Stimulated activated CD8-positive, alpha-beta memory T cell treated with anti-CD3 and anti-CD28 coated beads, Interleukin-15, amount 100 ng/mL, for 24 hours (primary cell): ENCODE measurements at places on chromosomes 7 and 10.

DNA sequence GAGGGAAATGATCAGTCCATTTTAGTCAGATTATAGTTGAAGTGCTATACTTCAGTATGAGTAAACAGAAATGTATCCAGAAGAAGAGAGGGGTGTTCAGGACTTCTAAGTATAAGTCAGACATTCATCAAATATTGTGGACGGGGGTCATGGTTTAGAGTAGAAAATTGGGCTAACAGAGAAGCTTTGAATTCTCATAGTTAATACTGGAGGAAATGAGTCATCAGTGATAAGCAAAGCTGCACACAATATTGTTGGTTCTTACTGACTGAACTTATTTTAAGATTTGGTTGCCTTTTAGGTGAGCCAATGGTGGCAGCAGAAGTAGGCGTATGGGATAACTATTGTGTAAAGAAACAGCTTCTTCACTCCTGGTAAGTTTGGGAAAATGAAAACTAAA lies 1.7 kb upstream of the SUMF2 start:
- DNase-seq: no peak

DNA sequence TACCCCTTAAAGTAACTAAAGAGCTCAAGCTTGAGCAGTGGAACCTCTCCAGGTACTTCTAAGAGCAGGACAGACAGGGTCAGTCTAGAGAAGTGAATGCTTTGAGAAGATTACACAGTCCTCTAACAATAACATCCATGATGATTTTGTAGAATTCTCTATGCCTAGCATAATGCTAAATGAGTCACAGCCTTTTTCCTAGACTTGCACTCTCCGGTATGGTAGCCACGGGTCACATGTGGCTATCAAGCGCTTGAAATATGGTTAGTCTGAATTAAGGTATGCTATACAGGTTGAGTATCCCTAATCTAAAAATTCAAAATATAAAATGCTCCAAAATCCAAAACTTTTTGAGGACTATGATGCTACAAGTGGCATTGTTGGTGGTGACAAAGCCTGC lies 166.6 kb upstream of the MKLN1 start:
- no peak for DNase-seq

DNA sequence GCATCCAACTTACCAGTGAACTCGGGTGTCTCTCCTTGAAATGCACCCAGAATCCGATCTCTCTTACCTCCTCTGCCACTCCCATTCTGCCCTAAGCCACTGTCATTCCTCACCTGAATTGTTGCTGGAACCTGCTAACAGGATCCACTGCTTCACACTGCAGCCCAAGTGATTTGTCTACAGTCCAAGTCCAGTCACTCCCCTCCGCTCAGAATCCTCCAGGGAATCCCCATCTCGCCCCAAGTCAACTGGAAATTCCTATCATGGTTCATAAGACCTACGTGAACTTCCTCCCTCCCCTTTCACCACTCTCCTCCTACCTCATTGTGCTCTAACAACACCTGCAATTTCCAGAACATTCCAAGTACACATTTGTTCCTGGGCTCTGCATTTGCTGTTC lies 91.3 kb downstream of the SCRN1 start:
- DNase-seq: no peak

DNA sequence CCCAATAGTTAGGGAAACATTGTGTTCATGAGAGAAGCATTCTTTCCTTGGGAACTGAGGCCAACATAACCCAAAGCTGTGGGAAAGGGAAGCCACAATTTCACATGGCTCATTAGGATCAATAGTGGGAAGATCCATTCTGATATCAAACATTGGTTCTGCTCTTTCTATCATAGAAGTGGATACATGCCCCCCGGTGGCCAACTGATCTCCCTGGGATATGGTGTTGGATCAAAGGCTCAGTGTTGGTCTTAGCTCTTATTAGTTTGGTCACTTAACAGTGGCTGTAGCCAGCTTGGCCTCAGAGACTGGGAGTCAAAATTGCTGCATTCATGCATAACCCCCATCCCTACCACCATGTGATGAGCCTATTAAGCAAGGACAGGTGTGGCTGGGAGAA lies 6.7 kb upstream of the GIMAP4 start:
- no peak for DNase-seq

GRCh38 chr10:133377818-133378250 lies 1.2 kb upstream of the PAOX start:
- DNase-seq: no peak

GRCh38 chr10:349081-349480 lies 213.8 kb downstream of the ZMYND11 start:
- DNase-seq: no peak

DNA sequence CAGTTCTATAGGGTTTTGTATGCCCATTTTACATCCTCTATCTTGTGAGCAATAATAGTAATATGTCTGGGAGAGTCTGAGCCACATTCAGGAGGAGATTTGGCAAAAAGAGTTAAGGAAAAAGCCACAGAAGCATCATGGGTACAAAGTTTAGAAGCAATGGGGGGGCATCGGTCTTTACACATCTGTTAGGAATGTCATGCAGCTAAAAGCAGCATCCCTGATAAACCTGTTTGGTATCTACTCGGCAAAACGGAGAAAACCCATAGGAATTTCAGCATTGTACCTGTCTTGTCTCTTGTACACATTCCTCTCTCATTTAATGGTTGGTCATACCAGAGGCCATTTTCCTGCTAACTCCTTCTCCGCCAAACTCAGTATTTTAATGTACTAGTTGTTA lies 12.5 kb upstream of the HERPUD2 start:
- DNase-seq: no peak

GRCh38 chr10:90226517-90226916 lies 525.1 kb downstream of the KIF20B start:
- no peak for DNase-seq

DNA sequence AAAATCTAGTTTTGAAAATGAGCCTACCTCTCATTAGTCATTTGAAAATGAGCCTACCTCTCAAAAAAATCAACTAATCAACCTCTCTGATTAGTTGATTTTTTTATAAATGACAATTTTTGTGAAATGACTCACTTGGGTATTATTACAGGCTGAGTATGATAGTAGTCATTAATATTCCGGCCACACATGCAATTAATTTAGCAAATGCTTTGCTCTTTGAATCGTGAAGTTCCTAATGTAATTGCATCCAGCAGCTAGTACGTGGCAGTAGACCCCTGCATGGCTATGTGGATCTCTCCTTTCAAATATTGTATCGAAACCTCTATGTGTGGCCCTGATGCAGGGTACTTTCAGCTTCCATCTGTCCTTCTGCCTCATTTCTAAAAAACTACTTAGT lies 245.9 kb upstream of the PHYHIPL start:
- DNase-seq: no peak

GRCh38 chr7:140546947-140547346 lies 67.6 kb upstream of the MKRN1 start:
- DNase-seq: no peak

DNA sequence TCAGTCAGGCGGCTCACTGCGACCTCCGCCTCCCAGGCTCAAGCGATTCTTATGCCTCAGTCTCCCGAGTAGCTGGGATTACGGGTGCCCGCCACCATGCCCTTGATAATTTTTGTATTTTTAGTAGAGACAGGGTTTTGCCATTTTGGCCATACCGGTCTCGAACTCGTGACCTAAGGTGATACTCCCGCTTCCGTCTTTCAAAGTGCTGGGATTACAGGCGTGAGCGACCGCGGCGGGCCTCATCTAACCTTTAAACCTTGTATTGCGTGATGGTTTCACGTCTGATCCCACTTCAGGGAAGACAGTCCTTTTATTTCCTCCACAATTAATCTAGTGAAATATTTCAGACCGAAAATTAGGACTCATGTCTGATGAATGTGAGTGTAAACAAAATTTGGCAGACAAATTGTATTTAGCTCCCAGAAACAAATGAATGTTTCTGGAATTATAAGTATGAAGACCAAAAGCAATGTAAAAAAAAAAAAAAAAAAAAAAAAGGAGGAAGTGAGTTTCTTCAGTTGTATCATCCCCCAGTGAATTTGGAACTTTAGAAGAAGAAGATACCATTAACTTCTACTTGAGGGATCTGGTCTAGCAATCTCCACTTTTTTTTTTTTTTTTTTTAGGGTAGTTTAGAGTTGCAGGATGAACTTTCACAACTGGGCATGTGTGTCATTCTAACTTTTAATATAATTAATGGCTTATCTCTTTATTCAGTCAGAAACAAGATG lies 1.6 kb downstream of the NUP42 start:
- no peak for DNase-seq

DNA sequence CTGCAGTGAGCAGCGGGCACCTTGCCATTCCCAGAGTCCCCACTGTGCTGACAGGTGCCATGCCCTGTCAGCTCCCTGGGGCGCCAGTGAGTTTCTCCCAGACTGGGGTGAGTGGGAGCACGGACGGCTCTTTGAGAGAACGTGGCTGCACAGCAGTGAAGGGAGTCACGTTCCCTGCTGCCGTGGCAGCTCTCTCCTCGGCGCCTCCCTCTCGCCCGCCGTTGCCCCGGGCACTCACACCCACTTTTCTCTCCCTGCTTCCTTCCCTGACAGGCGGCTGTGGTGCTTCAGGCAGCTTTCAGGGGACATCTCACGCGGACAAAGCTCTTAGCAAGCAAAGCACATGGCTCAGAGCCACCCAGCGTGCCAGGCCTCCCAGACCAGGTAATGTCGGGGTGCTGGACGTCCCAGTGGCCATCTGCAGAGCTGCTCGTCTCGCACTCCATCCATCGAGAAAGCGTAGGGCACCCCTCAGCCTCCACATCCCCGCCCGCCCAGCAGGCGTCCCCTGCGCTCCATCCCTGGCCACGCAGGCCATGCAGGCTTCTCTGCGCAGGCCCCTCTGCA lies 27.1 kb upstream of the TTYH3 start:
- DNase-seq: no peak

GRCh38 chr7:132455378-132455777 lies 120.9 kb downstream of the PLXNA4 start:
- no peak for DNase-seq

- DNase-seq: no peak
Measured at GRCh38 chr7:118648002-118648401, 423.5 kb downstream of the ANKRD7 start.

GRCh38 chr7:131284702-131285419 lies 42.8 kb upstream of the MKLN1 start:
- no peak for DNase-seq

GRCh38 chr7:5636914-5637313 lies 144.5 kb downstream of the RNF216 start:
- no peak for DNase-seq

GRCh38 chr7:36303202-36304098 lies 86.2 kb upstream of the ANLN start:
- no peak for DNase-seq

DNA sequence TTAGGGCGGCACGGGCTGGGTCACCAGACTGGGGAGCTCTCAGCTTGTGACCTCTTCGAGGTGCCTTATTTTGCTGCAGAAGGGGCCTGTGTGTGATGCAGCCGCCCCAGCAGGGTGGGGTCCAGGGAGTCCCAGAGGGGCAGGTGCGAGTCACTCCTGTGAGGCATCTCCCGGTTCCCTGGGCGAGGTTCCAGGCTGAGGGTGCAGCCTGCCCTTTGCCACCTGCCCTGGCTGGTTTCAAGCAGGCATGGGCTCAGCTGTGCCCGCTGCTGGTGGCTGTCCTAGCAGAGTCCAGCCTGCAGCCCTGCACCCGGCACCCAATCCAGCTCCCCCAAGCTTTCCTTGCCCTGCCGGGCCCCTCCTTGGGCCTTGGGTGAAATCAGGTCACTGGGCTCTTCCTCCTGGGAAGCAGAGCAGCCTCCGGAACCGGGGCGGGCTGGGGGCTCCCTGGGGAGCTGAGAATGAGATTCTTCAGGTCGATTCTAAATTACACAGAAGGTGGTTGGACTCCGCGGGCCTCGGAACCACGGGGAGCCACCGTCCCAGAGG lies 64.8 kb downstream of the PWWP2B start:
- no peak for DNase-seq

- no peak for DNase-seq
Measured at GRCh38 chr10:69232252-69232651, 12.1 kb downstream of the HKDC1 start.

- no peak for DNase-seq
Measured at GRCh38 chr10:116201011-116201410, 72.0 kb downstream of the GFRA1 start.

- no peak for DNase-seq
Measured at GRCh38 chr7:108415821-108416536, 40.3 kb downstream of the NRCAM start.

DNA sequence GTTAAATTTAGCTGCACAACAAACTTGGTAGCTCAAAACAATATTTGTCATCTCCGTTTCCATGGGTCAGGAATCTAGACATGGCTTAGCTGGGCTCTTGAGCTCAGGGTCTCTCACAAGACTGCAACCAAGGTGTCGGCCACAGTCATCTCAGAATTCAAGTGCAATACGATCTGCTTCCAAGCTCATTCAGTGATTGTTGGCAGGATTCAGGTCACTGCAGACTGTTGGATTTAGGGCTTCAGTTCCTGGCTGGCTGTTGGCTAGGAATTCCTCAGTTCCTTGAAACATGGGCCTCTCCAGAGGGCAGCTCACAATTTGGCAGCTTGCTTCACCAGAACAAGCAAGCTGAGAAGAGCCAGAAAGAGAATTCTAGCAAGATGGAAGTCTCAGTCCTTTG lies 17.5 kb upstream of the CHST3 start:
- no peak for DNase-seq

DNA sequence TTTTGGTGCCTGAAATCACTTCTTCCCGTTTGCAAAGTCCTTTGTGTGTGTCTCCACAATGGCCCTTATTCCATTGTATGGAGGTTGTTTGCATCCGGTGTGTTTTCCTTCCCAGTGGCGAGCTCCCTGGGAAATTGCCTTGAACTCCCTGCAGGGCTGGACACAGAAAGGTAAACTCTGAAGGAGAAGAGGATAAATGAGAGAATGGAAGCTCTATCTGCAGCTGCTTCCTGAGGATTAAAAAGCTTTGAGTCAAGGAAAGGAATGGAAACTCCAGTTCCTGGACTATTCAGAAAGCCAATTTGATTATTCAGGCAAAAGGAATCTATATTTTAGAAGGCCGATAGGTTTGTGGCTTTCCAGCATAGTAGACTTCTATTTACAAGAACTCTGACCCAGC lies 4.4 kb upstream of the GRK5 start:
- DNase-seq: no peak

GRCh38 chr10:25989951-25990350 lies 55.9 kb downstream of the MYO3A start:
- DNase-seq: no peak

DNA sequence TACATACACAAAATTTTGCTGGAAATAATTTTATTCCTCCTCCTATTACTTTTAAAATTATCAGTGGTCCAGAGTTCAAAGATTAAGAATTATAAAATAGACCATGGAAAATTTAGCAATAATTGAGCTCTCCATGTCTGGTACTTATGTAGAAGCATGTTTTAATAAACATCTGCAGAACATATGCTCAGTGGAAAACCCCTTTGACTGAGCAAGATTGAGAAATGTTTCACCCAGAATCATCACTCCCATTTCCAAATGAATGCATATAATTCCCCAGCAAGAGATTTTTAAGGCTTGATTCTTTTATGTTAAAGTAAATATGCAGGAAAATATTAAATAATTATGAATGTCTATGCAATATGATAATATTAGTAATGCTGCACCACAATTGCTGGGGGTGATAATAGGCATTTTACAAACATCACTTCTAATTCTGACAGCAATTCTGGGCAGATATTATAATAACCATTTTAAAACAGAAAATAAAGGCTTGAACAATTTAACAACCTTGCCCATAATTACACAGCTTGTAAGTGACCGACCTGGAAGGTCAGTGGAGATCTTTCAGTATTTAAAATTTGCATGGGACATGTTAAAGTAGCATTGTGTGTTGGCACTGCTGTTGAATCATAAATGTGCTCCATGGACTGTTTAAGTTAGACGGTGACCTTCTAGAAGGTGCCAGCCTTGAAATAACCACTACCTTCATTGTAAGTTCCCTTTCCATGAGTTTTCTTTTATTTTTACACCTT lies 45.6 kb upstream of the TES start:
- DNase-seq: no peak
